ENCODE measurements at places on chromosomes 2 and 18.

DNA sequence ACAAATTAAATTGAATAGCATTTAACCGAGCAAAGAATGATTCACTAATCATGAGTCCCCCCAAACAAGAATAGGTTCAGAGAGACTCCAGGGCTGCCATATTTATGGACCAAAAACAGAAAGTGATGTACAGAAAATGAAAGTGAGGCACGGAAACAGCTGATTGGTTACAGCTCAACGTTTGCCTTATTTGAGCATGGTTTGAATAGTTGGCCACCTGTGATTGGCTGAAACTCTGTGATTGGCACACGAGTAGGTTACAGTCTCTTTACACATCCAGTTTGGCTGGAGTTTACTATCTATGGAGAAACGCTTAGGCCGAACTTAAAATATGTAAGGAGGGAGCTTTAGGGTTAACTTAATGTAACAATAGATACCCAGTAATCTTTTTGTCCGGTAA, 27.0 kb upstream of the DPYSL5 start:
- no peak for DNase-seq

DNA sequence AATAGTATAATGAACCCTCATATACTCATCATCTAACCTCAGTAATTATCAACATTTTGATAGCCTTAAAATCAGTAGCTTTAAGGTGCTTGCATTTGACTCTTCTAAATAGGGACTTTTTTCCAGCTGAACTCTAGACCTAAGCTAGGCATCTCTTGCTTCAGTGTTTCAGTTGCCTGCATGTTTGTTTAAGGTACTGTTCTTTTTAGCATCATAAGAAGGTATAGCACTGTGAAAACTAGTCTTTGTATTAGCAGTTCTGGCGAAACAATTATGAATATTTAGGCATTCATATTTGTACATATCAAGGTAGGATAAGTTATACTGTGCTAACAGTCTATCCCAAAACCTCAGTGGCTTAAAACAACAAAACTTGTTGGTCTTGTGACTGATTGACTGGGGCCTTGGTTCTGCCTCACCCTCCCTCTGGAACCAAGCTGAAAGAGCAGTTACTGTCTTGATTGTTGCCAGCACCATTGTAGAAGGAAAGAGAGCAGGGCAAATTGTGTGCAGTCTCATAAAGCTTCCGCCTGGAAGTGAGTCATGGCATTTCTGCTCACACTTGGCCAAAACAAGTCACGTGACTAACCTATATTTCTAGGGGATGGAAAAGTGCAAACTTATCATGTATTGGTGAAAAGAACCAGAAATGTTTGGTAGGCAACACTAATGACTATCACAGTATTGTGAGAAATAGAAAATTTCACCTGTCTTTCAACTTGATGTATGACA, 24.3 kb downstream of the GALNT1 start:
- DNase-seq, result peak; percentile 60

DNA sequence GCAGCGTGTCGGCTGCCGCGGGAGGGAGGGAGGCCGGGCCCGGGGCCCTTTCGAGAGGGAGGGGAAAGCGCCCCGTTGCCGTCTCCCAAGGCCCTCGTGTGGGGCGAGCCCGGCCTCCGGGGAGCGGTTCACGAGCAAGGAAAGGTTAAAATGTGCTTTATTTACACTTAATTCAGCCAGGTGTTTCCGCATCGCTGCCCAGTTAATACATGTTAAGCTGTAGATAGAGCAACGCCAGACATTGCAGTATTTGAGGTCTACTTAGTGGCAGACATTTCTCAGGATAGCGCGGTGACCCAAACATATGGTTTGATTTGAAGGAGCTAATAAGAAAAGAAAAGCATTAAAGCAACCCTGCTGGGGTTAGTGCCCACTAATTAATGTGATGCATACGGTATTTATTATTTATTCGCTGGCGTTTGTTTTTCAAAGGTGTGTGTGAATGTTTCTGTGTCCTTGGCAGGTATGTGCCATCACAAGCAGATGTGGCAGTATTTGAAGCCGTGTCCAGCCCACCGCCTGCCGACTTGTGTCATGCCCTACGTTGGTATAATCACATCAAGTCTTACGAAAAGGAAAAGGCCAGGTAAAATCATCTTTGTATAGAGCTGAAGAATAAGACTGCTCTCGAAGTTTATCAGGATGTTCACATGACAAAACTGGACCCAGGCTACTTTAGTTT, 571 bp downstream of the EEF1B2 start:
- no peak for DNase-seq

DNA sequence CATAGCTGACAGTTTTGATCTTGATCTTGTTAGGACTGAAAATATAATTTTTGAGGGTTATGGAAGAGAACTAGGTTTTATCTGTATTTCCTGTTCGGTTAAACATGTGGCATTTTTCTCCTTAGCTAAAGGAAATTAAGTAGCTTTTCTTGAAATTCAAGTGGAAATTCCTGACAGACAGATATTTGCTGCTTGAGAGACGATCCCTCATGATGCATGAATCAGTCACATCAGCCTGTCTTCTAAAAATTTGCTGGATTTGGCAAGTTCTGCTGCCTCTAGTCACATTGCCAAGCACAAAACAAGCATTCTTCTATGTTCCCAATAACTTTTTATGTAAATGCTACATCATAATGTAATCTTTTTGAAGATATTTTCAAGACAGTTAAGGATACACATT, 201.8 kb upstream of the ATP5MC3 start:
- no peak for DNase-seq

GRCh38 chr2:203817147-203817546, 50.4 kb upstream of the CTLA4 start:
- DNase-seq, result no peak

DNA sequence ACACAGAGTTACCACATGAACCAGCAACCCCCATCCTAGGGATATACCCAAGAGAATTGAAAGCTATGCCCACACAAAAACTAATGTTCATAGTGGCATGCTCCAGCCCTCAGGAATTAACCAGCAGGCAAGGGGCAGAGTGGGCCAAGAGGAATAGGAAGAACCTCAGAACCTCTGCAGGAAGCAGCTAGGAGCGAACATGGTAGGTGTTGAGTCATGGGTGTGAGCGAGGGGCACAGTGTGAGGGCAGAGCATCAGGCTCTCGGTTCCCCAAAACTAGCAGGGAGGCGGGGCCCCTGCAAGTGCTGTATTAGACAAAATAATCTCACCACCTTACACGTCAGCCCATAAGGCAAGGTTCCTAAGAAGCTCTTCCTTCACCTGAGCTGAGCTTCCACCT, 5.6 kb upstream of the RUFY4 start:
- no peak for DNase-seq

DNA sequence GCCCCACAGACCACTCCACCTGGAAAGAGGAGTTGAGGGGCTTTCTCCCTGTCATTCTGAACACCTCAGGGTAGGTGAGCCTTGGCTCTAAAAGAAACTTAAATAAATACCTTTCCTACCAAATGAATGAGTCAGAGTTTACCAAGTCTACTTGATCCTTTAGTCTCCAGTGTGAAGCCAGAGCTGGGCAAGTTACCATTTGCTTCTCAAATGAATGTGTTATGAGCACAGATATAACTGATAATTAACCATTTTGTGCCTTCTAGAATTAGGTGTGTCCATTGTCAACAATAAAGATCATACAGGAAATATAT, 347.7 kb downstream of the KIAA1328 start:
- DNase-seq, result no peak

- no peak for DNase-seq
These were observed 269.4 kb upstream of the NRXN1 start for GRCh38 chr2:51301381-51301780.

DNA sequence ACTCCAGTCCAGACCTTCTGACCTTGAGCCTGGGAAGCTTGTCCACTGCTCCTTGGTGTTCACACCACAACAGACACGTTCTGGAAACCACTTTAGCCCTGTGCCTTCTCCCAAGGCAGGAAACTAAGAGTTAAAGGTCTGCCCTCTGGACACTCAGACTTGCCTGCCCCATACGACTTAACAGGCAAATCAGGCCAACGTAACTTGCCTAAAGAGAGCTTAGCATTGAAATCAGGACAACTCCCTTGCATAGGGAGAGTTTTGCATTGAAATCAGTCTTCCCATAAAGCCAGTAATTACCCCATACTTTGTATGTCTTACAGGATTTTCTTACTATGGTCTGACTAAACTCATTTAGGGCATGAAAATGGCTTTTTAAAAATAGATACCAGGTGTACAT, 18.5 kb downstream of the NFE2L2 start:
- no peak for DNase-seq

DNA sequence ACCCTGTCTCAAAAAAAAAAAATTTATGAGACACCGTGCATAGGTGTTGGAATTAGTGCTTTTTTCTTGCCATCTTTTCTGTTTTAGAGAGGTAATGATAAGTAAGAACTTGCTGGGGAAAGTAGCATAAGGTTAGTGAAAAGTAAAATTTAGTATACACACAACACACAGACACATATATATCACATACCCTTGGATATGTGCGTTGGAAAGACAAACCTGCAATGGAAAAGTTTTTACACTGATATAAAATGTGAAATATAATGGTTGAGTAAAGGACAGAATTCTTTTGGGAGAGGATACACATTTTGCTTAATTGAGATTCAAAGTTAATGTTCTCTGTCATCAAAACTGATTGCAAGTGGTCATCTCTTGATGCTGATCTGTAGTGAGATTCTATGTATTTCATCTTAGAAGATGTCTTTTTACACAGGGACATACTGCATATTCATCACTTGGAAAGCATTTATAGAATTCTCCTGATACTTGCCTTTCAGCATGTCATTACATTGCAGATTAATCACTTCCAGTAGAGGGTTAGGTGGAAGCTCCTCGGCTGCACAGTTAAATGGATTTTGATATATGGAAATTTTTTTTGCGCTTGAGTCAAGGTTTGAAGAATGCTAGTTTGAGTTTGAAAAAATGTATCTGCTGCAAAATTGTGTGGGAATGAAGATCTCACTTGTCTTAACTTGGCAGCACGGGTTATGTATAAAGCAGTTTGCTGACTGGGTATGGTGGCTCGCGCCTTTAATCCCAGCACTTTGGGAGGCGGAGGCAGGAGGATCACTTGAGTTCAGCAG, 13.5 kb downstream of the PPP1CB start:
- DNase-seq, result no peak

- DNase-seq, result no peak
These were observed 32.4 kb downstream of the MRPS9 start for GRCh38 chr2:105070010-105070865.

- peak; percentile 99 for DNase-seq
These were observed 11.5 kb downstream of the GNLY start for GRCh38 chr2:85705680-85706039.

DNA sequence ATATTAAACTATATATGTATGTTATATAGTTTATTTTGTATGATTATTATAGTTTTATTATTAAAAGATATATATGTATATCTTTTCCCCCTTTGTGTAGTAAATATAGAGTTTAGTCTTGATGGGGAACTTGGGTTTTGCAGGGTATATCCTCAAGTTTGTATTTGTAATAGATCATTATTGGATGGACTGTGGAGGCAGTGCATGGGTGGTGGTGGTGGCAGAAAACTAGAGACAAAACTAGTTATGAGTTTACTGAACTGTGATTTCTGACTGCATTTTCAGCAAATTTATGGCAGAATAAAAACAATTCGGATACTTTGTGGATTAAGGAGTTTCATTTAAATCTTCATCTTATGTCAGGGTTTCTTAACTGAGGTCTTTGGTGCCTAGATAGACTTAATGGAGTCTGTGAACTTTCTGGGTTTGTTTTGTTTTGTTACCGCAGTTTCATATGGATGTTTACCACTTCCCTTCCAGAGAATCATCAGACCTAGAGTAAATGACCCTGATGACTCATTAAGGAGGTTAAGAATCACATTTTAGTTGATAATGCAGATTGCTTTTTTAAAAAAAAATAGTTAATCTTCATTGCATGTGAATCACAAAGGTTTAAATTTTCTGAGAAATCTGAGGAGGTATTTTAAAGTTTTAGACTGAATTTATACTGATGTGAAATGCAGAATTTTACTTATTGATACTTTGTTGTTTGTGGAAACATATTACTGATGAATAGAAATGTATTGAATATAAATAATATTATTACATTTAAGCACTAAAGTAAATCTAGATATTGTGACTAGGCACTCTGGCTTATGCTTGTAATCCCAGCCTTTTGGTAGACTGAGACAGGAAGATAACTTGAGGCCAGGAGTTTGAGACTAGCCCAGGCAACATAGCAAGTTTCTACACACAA, 14.5 kb downstream of the EPC2 start:
- peak; percentile 62 for DNase-seq

DNA sequence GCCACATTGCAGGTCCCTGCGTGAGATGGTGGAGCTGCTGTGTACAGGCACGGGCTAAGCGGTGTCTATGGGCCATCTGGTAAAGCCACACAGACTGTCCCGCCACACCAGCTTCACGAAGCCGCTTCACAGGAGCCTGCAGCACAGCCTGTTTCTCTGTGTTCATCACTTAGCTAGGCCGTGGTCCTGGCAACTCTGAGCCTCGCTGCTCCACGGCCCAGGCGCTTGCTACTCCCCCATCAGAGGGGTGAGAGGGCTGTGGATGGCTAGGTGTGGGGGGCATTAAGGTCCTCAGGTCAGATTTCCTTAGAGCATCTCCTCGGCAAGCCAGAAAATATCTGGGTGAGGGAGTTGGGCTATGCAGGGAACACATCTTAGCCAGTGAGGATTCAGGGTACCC, 225.7 kb downstream of the GLI2 start:
- no peak for DNase-seq

- no peak for DNase-seq
These were observed 268.9 kb upstream of the TANK start for GRCh38 chr2:160891353-160891740.

DNA sequence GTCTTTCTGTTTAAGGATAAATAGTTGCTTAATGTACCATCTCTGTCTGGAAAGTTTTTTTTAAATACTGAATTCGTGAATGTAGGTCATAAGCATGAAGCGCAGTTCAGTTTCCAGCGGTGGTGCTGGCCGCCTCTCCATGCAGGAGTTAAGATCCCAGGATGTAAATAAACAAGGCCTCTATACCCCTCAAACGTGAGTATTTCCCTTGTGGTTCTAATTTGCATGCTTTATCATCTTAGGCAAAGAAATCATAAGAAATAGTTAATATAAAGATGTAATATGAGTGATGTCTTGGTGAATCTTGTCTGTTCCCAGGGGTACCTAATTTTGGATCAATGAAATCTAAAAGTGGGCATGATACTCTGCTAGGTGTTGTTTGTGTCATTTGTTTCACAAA, 1.5 kb downstream of the NDC80 start:
- DNase-seq, result peak; percentile 17

GRCh38 chr18:39721712-39722111, 2156.1 kb upstream of the CELF4 start:
- DNase-seq, result no peak

- DNase-seq, result no peak
These were observed 11.8 kb upstream of the MAL start for GRCh38 chr2:95013726-95014125.

DNA sequence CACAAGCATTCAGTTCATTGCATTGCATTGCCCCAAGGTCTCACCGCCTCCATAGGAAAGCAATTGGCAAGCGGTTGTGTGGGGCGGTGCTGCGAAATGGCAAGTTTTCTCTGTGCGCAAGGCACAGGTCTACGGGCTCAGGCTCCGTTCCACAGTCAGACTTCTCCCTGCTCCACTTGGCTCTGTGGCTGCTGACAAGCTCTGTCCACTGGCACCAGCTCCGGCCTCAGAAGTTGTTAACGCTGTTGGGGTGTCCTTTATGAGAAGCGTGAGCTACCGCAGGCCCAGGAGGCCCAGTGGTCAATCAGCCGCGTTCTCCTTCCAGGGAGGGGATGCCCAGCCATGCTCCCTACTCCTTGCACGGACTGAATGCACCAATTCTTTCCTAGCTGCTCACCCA, 87.0 kb upstream of the GATA6 start:
- DNase-seq, result no peak

GRCh38 chr2:190170673-190171072, 108.1 kb upstream of the MSTN start:
- DNase-seq, result no peak
